Stimulated activated CD4-positive, alpha-beta T cell treated with anti-CD3 and anti-CD28 coated beads, Interleukin-1b, Interleukin-23, amount 100 ng/mL, for 1 hour (primary cell): ENCODE measurements at places on chromosomes 13 and 19.

- DNase-seq: peak; percentile 21
Measured at GRCh38 chr19:42528354-42529247, at the start of gene CEACAM1. Gene CEACAM1 (minus strand): TSS chr19:42528481. CDS start chr19:42528374, 107 bp downstream.

DNA sequence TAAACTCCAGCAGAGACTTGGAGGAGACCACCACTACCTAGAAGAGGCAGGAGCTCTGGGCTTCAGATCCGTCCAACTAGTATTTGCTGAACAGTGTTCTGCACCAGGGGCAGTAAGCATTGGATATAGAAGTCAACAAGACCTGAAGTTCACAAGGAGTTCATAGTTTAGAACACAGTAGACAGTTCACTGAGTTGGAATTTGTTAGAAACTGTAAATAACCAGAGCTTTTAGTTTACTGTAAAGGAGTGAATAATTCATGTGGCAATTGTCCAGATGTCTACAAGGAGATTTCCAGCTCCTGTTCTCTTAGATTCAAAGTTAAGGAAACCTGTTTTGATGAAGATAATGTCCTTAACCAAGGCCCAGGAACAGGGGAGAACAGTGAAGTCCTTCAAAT is 128.9 kb downstream of the COG6 start:
- DNase-seq: no peak

GRCh38 chr19:48950159-48950558 is 4.5 kb upstream of the BAX start:
- no peak for DNase-seq

DNA sequence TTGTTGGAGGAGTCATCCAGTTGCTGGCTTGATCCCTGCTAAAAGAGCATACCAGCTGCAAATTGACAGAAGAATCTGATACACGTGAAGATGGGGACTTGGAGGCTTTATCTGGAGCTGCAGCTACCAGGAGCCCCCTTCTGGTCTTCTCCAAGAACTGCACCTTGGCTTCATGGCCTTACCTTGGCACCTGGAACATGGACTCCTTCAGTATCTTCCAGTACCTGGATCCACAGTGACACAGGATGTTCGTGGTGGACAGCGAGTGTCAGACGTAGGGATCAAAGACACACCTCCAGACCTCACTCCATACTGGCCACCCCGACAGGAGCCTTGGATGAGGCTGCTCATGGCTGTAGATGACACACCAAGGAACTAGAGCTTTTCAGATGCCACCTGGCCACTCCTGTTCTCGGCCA is 9.9 kb upstream of the ACSBG2 start:
- DNase-seq: peak; percentile 25

DNA sequence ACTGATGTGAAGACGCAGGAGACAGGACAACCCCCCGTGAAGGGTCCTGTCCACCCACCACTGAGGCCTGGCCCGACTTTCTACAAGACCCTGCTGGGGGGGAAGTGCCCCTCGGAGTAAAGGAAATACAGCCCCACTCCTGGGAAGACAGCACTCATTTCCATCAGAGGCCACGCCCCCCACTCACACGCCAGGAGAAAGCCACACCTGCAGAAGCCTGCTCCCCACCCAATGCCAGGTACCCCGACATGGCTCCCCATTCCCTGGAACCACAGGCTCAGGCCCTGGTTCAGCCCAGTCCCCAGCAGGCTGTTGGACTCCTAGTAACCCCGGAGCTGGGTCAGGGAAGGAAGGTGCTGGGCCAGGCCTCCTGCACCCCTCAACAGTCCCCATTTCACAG is 10.9 kb upstream of the ATP8B3 start:
- no peak for DNase-seq

GRCh38 chr13:35687336-35687735 is 210.8 kb upstream of the MAB21L1 start:
- no peak for DNase-seq

GRCh38 chr13:75869981-75870380 is 233.9 kb downstream of the LMO7 start:
- no peak for DNase-seq

- DNase-seq: no peak
Measured at GRCh38 chr19:18051887-18052286, 34.8 kb downstream of the IL12RB1 start.

DNA sequence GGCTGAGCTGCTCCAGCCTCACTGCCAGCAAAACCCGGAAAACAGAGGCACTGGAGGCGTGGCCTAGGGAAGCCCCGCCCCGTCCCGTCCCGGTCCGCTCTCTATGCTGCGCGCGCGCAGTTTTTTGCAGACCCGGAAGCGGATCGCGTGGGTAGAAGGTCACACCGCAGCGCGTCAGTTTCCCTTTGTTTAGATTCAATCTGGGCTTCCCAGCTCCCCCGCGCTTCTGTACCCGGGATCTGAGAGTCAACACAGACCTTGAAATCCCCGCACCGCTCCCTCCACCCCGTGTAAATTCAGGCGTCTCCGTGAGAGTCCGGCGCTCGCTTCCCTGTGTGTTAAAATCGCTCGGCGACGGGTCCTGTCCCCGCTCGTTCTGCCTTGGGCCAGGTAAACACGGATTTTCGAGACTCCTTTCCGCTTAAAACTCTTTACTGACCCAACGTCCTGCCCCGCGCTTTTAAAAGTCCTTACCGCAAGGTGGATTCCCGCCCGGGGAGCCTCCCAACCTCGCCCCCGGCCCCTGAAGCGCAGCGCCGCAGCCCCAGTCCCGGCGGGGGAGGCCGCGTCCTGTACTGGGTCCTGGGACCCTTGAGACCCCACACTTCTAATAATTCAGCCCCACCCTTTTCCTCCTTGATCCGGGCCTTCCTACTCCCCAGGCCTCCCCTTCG is at the start of gene ZNF610:
TSS of gene ZNF610 (plus strand) at position 127 of the 674 bp plus-strand sequence. CDS start 12,930 bp downstream, outside the sequence.
- peak; percentile 60 for DNase-seq

DNA sequence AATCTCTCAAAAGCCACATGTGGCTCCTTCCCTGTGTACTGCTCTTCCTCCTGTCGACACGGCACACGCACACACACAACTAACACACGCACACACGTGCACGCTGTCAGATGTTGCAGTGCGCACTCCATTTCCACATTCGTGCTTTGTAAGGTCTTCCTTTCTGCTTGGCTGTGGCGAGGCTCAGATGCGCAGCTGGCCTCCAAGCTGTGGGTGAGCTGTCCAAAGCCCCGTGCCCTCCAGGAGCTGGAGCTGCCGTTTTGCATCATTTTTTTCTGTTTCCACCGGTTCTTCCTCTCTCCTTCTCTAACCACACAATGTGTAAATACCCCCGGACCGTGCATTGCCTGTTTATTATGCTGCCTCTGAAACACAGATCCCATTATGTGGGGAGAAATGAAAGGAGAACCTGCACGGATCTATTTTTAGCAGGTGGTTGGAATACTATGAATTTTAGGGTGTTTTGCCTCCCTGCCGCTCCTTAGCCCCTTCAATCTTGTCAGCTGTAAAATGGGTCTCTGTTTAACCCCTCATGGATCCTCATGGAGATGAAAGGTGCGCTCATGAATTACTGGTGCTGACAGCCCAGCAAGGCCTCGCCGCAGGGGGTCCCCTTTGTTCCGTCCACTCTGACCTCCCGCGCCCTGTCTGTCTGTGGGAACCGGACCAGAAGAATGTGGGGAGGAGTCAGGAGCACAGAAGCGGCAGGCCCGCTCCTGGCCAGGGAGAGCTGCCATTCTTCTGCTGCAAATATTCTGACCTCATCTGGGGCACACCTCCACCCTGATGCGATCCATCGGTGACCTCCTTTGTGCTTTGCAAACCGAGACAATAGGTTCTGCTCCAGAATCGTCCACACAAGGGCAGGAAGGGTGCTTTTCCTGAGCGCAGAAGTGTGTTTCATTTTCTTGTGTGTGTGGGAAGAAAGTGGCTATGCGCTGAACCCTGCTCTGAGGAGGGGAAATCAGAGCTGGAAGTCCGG is 137.7 kb downstream of the SOX1 start:
- DNase-seq: no peak

- DNase-seq: no peak
Measured at GRCh38 chr19:54307389-54308020, 5.5 kb downstream of the LILRA5 start.
